Fibroblast of villous mesenchyme (primary cell): ENCODE measurements at places on chromosomes 2 and 18.
A peak's percentile ranks its signal among the peaks of the same experiment; 100 is the strongest.

- DNase-seq = no peak
Measured at GRCh38 chr18:75694292-75694691, 266.8 kb upstream of the SMIM21 start.

GRCh38 chr18:13584825-13585224 is 141.5 kb downstream of the FAM210A start:
- DNase-seq = no peak

DNA sequence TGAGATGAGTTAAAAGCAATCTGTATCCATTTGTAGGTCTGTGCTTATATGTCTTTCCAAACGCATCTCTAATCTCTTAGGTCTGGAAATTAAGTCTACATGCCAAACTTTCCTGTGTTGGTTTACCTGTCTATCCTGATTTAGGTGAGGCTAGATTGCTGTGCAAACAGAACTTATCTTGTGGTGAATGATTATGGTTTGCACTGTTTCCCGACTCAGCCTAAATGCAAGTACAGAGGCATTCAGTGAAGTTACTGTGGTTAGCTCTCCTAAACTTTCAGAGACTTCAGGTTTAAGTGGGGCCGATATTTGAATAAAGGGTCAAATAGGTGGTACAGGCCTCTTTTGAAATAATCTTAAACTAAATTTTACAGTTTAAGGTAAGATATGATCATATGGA is 103.5 kb downstream of the ICOS start:
- no peak for DNase-seq

DNA sequence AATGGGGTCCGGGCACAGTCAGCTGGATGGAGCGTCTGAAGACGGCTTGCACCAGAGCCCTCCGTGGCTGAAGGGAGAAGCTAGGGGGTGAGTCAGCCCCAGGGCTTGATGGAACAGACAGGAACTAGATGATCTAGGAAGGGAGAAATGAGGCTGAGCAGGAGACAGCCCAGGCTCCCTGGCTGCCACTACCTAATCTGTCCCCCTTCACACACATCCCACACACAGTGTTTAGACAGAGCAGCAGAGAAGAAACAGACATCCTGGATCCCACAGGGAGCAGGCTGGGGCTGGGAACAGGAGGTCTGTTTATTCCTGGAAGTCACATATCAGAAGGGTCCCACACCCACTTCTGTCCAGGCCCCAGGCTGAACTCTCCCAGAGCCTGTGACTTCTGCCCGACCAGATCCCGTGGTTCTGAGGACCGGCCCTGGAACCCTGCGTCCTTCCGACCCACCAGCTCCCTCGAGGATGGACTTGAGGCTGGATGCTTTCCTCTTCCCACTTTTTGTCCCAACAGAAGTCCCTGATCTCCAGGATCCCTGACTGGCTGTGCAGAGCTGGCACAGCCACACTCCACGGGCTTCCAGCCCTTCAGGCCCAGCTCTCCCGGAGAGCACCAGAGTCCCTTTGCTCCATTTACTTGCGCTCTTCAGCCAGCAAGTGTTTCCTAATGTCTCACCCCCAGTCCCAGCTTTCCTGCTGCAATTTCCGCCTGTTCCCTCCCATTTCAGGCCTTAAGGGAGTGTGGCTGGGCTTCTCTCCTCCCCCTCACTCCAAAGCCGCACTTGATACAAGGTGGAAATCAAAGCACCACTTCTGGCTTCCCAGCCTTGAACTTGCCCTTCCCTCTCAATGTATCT is 1.5 kb upstream of the GPBAR1 start:
- peak; percentile 97 for DNase-seq

DNA sequence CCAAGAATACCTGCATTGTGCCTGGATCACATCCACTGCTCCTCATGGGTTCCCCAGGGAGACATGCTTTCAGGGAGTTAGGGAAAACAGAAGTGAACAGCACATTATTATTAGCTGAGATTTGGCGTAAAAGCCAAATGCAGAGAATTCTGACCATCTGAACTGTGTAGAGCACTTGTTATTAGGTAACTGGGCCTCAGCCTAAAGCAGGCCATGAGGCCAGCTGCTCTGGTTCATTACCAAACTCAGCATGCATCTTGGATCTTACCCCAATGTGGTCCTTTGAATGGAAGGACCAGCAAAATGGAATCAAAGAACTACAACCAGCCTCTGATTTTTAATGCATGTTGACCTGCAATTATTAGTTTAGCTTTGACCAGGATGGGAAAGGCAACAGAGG is 322.3 kb downstream of the KCNS3 start:
- DNase-seq = no peak

DNA sequence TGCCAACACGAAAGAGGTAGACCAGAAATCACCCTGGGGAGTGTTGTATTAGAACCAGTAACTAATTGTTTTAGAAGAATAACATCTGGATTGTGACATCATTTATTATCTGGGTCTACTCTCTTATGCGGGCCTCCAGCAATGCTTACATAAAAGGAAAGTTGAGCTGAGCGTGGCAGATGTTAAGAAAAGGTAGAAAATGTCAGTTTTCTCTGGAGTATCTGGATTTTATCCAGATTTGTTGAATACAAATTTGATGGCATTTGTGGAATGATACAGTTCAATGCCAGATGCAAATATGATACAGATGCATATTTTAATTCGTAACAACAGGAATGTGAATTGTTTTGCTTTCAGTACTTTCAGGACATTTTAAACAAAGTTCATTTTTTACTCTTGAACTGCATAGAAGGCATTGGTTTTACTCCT is 90.3 kb downstream of the PRPF40A start:
- no peak for DNase-seq

DNA sequence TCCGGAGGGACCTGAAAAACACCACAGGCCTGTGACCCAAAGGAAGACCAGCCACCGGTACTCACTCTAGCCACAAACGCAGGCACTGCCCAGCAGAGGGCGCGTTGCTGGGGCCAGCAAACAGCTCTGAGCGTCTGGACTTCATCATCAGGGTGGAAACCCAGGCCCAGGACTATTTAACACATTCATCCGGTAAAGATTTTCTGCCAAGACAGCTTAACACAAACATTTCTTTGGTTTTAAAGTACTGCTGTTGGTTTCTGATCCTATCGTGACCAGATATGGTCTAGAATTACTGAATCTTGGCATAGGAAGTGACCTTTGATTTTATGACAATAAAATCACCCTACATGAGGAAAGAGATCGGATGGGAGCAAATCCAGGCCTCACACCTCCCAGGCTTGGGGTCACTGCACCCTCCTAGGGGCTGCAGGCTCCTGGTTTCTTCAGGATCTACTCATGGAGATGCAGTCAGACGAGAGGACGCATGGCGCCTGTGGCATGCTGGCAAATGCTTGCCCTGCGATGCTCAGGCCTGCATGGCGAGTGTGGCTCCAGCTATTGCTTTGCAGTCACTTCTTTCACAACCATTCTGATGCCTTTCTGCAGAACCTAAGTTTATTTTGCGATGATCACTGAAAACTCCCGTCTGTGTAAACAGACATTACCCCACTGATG is 130.4 kb downstream of the COL4A4 start:
- peak; percentile 86 for DNase-seq

DNA sequence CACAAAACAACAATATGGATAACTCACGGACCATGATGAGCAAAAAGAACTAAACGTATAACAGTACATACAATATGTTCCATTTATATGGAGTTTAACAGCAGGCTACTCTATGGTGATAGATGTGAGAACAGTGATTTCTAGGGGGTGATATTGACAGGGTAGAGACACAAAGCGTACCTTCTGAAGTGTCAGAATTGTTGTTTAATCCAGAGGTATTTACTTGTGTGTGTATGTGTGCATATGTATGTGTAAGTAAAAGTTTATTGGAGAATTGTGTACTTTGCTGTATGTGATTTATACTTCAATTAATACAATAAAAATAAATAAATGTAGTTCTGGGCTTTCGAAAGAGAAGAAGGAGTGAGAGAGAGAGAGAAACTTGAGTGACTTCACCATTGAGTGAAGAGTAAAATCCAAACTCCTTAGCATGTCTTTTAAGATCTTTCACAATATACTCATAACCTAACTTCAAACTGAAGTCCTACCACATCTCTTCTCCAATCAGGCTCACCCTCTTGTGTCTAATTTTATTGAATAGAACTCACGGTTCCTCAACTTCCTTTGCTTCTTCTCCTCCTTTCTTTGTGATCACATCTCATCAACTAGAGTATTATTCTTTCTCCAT is 126.0 kb upstream of the KLF7 start:
- no peak for DNase-seq

- DNase-seq = peak; percentile 5
Measured at GRCh38 chr18:68984342-68984741, 186.5 kb downstream of the CCDC102B start.
